ENCODE measurements at places on chromosomes 3 and 15.

- DNase-seq, result no peak
These were observed 70.0 kb downstream of the FOXP1 start for GRCh38 chr3:71513515-71513914.

- no peak for DNase-seq
These were observed 32.9 kb upstream of the CTDSPL2 start for GRCh38 chr15:44394562-44394961.

GRCh38 chr3:160719710-160720109 is 36.3 kb upstream of the PPM1L start:
- DNase-seq, result no peak

- no peak for DNase-seq
These were observed 452.8 kb upstream of the THBS1 start for GRCh38 chr15:39127925-39128617.

- peak; percentile 11 for DNase-seq
These were observed 12.3 kb upstream of the PCSK6 start for GRCh38 chr15:101501703-101502373.

DNA sequence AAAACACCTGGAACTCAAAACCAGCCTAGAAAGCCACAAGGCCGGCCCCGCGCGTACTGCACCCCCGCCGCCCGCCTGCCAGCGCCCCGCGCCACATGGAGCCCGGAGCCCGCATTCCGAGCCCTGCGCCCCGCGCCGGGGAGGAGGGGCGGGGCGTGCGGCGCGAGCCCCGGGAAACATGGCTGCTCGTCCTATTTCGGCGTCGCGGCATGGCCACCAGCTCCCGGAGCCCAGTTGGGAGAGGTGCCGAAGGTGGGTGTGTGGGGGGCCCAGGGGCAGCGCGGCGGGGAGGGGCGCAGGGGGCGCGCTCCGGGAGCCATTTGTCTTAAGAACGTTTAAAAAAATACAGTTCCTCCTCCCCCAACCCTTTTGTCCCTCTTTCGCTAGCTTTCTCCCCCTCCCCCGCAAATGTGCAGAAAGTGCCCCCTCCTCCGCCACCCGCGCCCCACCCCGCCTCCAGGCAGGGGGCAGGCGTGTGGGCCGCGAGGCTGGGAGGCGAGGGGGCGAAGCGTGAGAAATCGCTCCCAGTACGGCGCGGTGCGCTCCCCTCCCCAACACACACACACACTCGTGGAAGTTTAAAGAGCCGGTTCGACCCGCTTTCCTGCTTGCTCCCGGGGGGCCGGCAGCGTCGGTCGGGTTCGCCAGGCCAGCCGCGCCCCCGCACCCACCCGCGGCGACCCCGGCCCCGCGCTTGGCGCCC is 2.5 kb downstream of the ANP32A start:
- peak; percentile 61 for DNase-seq

All from stimulated activated CD8-positive, alpha-beta memory T cell treated with anti-CD3 and anti-CD28 coated beads, Interleukin-15, amount 100 ng/mL, for 4 hours (primary cell).